ENCODE measurements at places on chromosomes 1 and 21.

DNA sequence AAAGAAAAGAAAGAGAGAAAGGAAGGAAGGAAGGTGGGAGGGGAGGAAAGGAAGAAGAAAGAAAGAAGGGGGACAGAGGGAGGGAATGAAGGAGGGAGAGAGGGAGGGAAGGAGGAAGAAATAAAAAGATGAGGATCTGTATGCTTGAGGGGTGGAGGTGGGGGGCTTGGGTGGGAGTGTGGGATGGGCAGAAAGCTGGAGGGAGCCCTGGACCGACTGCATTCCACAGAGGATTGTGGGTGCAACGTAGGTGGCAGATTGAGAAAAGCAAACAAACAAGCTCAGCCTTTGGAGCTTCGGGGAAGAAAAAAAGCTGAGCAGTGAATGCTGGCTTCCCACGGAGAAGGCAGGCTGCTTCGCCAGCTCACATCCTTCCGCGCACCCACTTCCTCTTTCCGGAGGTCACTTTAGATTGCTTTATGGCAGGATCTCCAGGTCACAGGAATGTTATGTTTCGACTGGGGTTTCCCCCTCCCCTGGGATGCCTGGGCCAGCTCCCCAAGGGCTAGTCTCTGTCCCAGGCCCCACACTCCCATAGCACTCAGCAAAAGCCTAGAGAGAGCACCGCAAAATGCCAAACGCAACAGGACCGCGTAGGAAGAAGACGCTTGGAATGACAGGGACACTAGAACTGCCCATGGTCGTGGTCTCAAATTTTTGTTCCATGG is 20.7 kb upstream of the LGALS8 start:
- DNase-seq: no peak

DNA sequence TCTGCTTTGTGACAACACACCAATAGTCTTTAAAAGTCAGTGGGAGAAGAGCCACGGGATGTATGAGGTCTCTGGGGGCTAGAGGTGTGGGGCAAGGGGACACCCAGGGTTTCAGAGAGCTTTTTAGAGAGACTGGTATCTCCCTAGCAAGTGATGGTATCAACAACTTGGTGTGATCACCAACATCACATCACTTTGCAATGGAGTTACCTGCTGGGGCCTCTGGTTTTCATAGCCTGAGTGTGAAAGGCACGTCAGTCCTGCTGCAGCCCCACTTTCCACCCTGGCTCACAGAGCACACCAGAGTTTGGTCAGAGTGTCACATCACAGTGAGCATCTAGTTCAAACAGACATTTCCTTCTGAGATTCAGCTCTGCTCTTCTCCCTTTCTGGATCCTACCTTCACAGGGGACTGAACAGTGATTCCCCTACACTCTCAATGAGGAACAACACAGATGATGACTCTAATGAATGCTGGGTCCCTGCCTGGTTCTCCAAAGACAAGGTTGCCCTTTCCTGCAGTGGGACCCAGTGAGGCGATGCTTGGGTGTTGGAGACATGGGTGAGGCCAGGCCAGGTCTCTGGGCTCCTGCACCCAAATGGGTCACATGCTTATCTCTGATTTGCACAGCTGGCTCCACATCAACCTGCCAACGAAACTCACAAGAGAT is 2.0 kb upstream of the MAN1C1 start:
- no peak for DNase-seq

DNA sequence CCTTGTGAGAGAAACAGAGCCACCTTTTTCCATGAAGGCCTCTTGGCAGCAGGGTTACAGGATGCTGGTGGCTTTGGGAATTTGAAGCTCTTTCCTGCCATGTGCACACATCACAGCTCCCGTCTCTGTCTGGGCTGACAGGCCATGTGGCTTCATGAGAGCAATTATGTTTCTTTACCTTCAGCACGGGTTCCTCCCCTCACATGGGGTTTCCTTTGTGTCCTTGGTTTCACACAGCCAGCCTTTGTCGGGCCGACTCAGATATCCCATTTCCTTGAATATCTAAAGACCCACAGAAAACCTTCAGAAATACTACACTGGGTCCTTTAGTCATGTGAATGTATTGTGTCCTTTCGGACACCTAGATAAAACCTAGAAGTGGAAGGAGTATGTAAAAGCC is 7.1 kb downstream of the CLIC6 start:
- no peak for DNase-seq

GRCh38 chr1:109895720-109896504 is 14.7 kb upstream of the CSF1 start:
- no peak for DNase-seq

DNA sequence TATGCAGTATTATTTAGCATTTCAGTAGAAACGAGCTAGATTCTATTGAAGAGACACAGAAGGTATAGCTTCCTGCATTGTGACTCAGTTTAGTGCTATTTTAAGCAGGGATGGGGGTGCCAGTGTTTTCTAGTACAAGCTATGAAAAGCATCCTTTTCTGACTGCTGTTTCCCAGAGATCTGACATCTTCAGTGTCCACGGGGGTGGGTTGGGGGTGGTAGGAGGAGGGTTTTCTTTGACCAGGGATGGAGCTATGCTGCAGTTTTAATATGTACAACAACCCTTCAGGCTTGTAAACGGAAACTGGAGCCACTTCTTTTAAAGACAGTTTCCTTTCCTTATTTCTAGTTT is 2.7 kb upstream of the NEGR1 start:
- DNase-seq: no peak

GRCh38 chr21:45256912-45257672 is 30.6 kb downstream of the POFUT2 start:
- no peak for DNase-seq
